Stimulated activated naive CD4-positive, alpha-beta T cell treated with Interleukin-2 at 50 U/mL for 16 hours (primary cell): ENCODE measurements at places on chromosomes 11 and 22.

DNA sequence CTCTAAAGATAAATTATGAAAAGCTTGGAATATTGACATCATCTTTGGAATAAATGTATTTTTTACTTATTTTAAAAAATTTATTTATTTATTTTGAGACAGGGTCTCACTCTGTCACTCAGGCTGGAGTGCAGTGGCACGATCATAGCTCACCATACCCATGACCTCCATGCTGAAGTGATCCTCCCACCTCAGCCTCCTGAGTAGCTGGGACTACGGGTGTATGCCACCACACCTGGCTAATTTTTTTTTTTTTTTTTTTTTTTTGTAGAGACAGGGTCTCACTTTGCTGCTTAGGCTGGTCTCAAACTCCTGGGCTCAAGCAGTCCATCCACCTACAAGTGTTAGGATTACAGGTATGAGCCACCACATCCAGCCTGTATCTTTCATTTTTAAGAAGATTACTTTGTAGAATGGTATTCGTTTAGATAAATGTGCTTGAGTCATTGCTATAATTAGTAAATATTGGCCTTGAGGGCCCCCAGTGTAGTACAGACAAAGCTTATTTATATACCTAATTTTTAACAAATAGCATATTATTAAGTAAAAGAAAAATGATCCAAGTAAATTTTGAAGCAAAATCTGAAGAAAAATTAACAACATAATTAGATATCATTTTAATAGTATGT, 8.5 kb downstream of the SWAP70 start:
- DNase-seq, result no peak

- DNase-seq, result no peak
These were observed 42.2 kb upstream of the CYP2D6 start for GRCh38 chr22:42172773-42173172.

DNA sequence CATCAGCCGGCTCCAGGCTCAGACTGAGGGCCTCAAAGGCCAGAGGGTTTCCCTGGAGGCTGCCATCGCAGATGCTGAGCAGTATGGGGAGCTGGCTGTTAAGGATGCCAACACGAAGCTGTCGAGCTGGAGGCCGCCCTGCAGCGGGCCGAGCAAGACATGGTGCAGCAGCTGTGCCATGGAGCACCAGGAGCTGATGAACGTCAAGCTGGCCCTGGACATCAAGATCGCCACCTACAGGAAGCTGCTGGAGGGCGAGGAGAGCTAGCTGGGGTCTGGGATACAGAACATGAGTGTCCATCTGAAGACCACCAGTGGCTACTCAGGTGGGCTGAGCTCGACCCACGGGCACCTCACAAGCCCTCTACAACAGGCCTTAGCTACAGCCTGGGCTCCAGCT, 4.0 kb upstream of the SCUBE2 start:
- no peak for DNase-seq

DNA sequence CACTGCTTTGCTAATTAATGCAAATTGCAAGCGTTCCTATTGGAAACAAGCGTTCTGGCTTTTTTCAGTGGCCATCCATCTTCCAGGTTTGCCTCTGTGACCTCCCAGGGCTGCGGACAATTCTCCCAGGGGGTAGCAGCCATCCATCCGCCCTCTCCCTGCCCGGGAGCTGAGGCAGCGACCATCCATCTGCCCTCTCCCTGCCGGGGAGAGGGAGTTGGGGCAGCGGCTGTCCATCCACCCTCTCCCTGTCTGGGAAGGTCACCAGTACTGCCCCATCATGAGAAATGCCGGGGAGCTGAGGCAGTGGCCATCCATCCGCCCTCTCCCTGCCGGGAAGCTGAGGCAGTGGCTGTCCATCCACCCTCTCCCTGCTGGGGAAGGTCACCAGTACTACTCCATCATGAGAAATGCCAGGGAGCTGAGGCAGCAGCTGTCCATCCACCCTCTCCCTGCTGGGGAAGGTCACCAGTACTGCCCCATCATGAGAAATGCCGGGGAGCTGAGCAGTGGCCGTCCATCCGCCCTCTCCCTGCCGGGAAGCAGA, 394.7 kb downstream of the BRD1 start:
- no peak for DNase-seq

DNA sequence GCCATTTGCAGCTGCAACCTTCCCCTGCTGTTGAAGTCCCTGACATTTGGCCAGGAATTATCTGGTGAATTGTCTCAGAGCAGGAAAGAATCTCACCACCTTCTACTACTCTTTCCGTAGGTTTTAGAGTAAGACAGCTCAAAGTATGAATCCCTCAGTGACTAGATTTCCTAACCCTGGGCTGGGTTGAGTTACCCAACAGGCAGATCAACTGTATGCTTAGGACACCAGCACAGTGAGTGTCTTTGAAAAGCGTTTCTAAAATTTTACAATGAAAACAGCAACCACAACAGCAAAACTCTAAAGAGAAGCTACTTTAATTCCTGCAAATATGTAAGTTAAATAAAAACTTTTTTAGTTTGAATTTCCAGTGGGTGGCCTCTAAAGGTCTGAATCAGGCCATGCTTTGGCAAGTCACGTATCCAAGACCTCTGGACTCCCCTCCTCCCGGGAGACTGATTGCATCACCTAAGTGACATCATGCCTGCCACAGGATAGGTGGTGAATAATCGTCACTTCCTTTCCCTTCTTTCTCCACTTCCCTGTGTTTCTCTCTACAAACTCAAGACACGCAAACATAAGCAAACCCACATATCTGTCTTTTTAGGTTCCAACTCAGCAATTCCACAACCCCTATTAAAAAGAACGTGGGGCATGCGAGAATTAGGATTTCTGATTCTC, 7.8 kb downstream of the OR8B12 start:
- DNase-seq, result no peak

DNA sequence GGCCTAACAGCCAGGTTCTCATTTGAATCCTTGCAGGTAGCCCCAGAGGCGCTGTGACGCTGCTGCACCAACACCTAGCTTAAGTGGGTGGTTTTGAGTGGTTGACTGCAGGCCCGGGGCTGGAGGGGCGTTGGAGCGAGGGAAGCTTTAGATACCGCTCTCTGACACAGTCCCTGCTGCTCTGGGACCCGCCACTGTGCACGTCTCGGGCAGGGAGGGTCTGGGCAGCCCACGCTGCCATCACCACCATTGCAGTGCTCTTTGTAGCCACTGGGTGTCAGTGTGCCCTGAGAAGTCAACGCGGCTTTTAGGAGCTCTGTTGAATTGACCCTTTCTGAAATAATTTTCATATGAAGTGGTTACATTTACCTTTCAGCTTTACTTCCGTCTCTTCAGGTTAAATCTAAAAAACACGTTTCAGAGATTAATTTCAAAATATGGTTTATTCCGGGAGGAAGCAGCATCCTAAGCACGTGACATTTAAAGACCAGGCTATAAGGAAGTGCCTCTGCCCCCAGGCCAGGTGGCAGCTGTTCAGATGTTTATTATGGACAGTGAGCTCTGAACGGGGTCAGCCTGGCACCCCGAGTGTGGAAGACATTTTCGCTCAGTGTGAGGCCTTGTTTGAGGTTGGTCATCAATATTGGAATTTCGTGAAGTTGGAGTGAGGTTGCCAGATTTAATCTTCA, 30.9 kb upstream of the PARVB start:
- peak; percentile 53 for DNase-seq

DNA sequence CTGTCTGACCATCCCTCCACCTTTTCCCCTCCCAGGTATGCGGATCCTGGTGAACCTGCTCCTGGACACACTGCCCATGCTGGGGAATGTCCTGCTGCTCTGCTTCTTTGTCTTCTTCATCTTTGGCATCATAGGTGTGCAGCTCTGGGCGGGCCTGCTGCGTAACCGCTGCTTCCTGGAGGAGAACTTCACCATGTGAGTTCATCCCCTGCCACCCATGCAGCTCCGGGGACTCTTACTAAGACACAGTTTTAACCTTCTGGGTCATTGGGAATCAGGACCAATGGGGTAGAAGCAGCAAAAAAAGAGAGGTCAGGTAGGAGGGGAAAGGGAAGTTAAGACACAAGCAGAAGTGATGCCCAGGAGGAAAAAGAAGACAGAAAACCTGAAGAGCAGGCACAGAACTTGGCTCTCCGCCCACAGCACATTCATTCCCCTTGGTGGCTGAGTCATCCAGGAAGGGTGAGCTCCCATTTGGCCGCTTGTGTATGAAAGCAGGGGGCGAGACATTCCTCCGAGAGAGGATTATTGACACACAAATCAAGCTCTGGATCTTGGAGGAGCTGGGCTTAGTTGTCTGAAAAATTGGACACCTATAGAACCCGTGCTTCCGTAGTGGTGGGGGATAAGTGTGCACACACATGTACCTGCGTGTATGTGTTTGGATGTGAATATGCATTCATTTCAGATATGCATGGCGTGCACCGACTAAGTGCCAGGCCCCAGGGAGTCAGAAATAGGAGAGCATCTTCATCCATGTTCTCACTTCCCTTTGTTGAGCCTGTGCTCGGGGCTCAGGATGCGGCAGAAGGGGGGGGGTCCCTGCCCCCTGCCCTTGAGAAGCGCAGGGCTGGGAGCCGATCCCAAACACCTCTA, 64.2 kb downstream of the CACNA1I start:
- no peak for DNase-seq

DNA sequence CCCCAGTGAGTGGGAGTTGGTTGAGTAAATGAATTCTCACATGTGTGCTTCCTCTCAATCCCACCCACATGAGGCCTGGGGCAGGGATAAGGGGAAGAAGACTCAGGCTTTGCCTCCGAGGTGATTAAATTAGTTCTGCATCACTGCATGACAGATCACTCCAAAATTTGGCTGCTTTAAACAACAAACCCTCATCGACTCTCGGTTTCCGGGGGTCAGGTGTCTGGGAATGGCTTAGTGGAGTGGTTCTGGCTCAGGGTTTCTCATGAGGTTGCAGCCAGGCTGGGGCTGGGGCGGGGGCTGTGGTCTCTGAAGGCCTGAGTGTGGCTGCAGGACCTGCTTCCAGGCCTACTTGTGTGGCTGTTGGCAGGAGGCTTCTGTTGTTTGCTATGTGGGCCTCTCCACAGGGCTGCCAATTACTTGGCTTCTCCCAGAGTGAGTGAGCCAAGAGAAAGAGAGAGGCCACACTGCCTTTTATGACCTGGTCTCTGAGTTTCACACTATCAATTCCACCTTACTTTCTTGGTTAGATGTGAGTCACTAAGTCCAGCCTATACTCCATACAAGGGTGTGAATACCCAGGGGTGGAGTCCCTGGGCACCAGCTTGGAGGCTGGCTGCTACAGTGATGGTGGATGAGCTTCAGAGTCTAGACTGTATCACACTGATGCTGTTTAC, 15.9 kb downstream of the MOGAT2 start:
- DNase-seq, result no peak
